BE2C (cell line): ENCODE measurements at places on chromosomes 11 and 22.
A peak's percentile ranks its signal among the peaks of the same experiment; 100 is the strongest.

GRCh38 chr11:132718711-132719671 is 813.3 kb downstream of the OPCML start:
- no peak for DNase-seq

- no peak for DNase-seq
Observed at GRCh38 chr22:38315823-38316363, 1.3 kb downstream of the CSNK1E start.

DNA sequence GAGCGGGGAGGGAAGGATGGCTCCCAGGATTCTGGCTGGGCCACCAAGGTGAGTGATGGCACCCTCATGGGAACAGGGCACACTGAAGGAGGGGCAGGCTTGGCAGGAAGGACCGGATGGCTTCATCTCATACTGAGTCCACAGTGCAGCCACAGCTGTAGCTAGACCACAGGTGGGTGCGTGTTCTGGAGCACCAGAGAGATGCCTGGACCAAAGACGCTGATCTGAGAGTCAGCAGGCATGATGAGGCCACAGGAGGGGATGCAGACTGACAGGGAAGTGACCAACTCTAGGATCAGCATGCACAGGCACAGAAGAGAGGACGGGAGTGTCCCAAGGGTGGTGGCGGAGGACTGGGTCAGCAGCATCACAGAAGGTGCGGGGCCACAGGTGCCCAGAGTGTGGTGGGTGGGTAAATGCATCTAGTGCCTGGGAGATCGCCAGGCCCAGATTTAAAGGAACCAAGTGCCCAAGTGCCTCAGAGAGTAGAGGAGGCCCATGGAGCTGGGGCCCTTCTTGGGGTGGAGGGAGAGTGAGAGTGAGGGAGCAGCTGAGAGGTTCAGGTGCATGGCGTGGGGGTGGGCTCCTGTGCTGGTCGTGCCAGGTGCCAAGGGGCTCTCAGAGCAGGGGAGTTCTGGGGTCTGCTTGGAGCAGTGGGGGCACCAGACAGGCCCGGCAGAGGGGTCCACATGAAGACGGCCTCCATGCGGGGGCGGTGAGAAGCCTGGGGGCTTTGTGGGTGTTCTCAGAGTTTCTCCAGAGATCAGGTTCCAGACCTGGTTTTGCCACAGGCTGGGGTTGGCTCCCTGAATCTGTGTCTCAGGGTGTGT is 113.7 kb downstream of the CEP164 start:
- no peak for DNase-seq

- no peak for DNase-seq
Observed at GRCh38 chr22:35378621-35379020, 2.3 kb upstream of the HMOX1 start.

GRCh38 chr11:40302669-40303068 is 1156.8 kb downstream of the LRRC4C start:
- no peak for DNase-seq

- no peak for DNase-seq
Observed at GRCh38 chr11:124917115-124917637, 1.9 kb upstream of the HEPN1 start.

DNA sequence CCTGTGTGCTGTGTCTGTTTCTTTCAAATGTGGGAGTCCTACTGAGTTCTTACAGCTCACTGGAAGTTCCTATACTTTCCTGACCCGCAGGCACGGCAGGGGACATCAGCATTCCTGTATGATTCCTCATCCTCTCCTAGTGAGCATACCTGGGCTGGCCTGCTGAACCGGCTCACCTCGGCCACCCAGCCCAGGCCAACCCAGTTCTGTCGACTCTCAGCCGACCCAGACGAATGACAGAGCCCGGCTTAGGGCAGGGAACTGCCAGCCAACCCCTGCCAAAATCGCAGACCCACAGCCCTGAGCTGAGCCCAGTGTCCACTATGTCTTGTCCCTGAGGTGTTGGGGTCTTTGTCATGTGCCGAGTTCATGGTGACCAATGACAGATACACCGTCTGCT is 339.7 kb downstream of the BRD1 start:
- DNase-seq: no peak

DNA sequence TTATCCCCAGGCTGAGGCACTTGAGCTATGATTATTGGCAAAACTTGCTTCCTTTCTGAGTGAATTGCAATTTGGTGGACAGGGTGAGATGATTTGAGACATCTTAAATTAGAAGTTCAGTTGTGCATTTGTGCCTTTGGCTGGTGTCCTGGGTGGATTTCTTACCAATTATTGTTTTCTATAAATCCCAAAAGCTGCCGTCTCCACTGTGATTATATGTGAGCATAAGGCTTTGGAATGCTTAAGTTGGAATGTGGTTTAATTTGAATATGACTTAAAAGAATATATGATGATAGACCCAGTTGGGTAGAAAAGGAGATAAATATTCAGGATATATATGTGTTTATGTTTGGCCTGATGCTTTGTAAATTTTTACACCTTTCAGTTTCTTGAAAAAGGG is 70.0 kb downstream of the EXT2 start:
- DNase-seq: no peak

DNA sequence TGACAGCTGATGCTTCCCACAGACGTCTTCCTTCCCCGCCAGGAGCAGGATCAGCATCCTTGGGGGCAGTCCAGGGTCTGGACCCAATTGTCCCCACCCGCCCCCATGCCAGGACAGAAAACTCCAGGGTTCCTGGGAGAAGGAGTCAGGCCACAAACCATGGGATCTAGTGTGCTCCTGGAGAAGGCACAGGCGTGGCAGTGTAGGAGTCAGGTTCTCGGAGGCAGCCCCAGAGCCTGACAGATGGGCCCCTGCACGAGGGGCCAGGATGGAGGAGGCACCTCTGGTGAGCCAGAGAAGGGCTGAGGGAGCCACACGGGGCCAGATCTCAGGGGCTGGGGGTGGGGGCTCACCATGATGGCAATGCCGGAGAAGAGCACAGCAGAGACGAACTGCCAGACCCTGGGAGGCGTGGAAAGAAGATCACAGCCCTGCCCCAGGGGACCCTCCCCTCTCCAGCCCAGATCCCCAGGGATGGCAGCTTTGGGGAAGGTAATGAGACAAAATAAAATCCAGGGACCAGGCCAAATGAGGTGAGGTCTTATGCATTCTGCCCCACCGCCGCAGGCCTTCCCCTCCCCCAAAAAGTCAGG is 13.6 kb downstream of the TP53I11 start:
- peak; percentile 33 for DNase-seq

DNA sequence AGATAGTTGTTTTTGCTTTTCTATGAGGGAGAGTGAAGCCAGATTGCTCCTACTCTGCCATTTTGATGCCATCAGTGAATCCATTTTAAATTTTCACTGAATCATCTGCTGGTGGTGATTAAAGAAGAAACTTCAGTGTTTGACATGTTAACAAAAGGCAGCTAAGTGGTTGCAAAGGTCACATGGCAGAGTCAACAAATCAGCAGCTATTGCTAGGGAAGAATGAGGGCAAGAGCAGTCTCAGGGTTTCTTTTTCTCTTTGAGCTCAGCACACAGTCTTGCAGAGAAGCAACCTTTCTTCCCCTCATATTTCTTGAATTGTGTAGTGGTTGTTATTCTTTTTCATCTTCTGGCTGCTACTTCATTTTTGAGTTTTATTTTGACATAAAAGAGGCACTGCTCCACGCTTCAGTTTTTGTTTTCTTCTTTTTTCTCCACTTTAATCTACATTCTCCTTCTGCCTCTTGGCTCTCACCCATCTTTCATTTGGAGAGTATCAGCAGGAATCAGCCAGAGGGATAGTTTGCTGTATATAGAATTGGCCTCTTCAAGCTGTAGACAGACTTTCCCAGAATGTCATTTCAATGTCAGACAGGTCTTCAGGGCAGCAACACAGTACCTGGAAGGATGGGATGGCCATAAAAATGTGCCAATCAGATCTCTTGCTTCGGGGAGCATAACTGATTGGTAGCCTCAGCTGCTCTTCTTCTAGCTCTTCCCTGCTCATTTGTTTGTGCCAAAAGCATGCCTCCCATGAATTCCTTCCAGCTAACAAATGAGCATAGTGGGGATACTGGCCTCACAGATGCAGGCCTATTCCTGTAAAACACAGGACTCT is 153.9 kb downstream of the TRPC6 start:
- DNase-seq: no peak

- no peak for DNase-seq
Observed at GRCh38 chr11:22340701-22341587, 2.8 kb downstream of the SLC17A6 start.

DNA sequence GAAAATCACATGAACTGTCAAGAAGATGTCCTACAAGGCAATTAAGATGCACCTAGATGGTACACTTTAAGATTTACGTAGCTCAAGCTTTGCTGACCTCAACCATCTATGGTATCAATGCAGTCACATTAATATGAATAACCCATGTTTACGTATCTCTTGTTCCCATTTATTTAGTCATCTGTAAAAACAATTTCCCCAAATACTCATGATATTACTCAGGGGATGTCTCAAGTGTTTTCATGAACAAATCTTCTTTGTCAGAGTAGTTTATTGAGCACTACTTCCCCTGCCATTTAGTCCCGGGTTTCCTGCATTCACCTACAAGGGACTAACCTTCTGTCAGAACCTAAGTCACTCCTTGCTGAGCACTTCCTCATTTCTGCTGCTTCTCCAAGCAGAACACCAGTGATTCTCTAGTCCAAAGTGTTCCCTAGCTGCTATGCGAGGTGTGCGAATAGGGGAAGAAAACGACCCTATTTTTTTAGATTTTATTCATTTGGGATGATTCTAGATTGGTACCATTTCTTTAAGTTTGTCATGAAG is 554.3 kb upstream of the LRRC4C start:
- no peak for DNase-seq
